ENCODE measurements at places on chromosomes 11 and 22. TPM values are rescaled to one million over a fixed set of nuclear protein-coding genes. Genes with fewer than 3 reads are reported as not detected.

Gene APOL3
- not detected for polyA plus RNA-seq

Gene PIH1D2
- polyA plus RNA-seq = 7.2 TPM

Gene HPS4
- 17.2 TPM for polyA plus RNA-seq

Gene RASL10A
- polyA plus RNA-seq = not detected
